ENCODE measurements at places on chromosomes 7 and 10.

GRCh38 chr7:38744746-38745145 is 113.6 kb upstream of the AMPH start:
- no peak for DNase-seq

DNA sequence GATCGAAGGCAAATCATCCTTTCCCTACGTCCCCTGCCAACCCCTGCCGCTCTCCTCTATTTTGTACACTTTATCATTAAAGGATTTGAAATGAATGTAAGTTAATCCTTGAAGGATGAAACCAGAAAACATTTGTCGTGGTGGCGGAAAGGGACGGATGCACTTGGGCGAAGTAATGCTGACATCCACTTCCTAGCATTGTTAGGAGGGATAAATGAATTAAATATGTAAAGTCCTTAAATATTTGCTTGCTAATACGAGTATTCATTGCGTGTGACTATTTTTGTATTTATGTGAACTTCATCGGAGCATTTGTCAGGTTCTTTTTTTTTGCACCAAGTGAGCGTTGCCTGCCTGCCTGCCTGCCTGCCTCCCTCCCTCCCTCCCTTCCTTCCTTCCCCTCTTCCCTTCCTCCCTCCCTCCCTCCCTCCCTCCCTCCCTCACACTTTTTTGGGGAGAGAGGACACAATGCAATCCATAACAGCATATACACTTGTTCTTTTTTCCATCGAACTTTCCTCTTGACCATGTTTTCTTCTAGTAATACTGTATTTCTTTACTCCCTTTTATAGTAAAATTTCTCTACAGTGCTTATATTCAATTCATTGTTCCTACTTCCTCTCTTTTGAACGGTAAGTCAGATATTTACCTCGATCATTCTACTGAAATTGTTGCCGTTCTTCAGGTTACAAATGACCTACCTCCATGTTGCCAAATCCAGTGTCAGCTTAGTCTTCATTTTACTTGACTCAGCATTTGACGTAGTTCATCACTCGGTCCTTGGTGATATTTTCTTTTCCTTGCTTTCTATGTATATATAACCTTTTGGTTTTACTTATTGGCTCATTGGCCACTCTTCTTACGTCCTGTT is 831 bp downstream of the CCDC7 start:
- no peak for DNase-seq

- DNase-seq, result no peak
Observed at GRCh38 chr7:40822861-40823260, 688.1 kb downstream of the SUGCT start.

DNA sequence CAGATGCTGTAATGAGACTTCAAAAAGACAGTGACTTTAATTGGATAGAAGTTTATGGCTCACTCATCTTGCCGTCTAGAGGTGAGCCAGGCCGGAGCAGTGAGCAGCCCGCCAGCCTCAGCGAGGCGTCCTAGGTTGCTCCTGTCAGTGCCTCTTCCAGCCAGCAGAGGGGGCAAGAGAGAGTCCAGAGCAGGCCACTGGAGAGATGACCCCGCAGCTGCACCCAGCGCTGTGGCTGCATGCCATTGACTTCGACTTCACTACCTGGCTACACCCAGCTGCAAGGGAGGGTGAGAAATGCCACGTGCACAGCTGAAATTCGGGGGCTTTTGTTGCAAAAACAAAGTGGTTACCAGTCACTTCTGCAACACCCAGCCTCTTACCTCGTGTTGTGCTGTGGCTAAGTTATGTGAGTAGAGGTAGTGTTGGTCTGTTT is 26.5 kb downstream of the NUB1 start:
- peak; percentile 87 for DNase-seq

- no peak for DNase-seq
Observed at GRCh38 chr7:19079066-19079465, 38.4 kb downstream of the TWIST1 start.

- DNase-seq, result no peak
Observed at GRCh38 chr10:129854796-129855705, 109.0 kb downstream of the EBF3 start.

DNA sequence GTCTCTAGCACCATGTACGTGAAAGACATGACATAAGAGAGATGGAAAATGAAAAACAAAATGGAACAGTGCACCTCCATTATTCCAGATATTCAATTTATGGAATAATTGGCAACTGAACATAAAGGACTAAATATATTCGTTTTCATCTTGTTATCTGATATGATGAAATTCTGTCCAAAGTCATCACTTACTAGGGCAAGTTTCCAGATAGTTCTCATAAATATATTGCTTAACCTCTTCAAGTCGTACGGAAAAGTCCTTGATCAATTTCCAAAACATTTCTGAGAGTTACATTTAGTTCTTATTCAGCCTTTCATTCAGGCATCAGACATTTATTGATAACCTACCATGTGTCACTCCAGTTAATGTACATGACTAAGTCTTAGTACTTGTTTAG is 185.2 kb downstream of the HGF start:
- DNase-seq, result no peak

- no peak for DNase-seq
Observed at GRCh38 chr10:119919826-119920225, 27.3 kb downstream of the SEC23IP start.

GRCh38 chr10:90743291-90743690 is 114.5 kb downstream of the HTR7 start:
- DNase-seq, result no peak

DNA sequence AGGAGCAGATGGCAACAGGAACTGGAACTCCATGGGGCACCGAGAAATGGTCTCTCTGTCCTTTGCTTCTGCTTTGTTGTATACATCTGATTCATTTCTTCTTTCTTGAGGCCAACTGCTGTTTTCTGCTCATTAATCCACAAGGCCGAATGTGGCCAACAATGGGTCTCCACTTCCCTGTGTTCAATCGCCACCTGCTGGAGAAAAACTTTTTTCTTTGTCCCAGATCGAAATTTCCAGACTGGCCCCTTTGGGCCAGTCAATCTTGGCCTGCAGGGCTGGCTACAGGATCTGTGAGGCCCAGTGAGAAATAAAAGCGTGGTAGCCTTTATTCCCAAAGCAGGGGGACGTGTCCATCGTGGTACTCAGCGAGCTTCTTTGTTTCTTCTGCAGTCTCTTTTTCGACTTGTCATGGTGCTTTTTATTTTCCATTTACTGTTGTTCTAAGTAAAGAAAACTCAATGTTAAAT is 58.8 kb downstream of the PARP12 start:
- peak; percentile 51 for DNase-seq

GRCh38 chr7:46494441-46494840 is 573.4 kb upstream of the IGFBP3 start:
- no peak for DNase-seq

GRCh38 chr7:138086563-138087270 is 10.5 kb downstream of the AKR1D1 start:
- no peak for DNase-seq

- no peak for DNase-seq
Observed at GRCh38 chr10:63760708-63761047, 239.5 kb downstream of the REEP3 start.

DNA sequence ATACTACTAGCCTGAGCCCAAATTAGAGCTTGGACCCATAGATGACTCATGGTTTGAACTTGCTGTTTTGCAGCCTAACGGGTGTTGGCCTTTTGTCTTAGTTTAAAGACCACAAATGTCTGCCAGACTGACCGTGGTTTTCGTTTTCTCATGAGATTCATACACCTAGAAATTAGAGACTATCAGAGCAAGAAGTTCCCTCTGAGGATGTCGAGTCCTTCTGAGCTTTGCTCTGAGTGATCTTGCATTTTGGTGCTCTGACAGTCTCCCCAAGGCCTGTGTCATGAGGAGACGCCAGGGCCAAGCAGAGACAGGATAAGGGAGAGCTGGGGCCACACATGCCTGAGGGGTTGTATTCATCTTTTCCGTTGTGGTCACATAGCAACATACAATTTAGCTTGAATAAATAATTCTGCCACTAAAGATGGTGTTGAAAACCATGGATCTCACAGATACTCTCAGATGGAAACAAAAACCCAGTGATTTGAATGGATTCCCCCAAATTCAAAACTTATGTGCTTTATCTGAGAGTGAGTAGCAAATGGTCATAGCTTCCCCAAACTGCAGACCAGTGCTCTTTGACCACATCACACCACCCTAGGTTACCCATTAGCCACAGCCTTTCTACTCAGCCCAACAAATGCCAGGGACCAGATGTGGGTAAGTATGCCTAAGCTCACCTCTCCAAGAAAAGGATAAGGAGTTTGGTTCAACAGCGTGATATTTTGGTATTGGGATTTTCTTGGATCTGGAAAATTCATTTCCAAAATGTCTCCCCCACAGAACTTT is 762.0 kb upstream of the IGFBP3 start:
- DNase-seq, result no peak

GRCh38 chr10:69628891-69629290 is 1.2 kb upstream of the FAM241B start:
- DNase-seq, result no peak

DNA sequence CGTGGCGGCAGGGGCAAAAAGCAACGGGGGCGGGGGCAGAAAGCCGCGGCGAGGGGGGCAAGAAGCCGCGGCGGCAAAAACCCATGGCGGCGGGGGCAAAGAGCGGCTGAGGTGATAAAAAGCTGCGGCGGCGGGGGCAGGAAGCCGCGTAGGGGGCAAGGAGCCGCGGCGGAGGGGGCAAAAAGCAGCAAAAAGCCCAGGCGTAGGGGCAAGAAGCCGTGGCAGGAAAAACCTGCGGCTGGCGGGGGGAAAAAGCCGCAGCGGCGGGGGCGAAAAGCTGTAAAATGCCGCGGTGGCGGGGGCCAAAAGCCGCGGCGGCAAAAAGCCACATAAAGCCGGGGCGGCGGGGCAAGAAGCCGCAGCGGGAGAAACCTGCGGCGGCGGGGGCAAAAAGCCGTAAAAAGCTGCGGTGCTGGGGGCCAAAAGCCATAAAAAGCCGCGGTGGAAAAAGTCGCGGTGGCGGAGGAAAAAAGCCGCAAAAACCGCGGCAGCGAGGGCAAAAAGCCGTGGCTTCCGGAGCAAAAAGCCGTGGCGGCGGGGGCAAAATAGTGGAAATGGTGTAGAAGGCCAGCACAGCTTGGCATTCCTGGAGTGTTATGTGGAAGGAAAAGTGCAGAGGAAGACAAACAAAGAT is 487.8 kb downstream of the ZNF33B start:
- DNase-seq, result no peak

GRCh38 chr7:130958846-130959245 is 224.8 kb upstream of the KLF14 start:
- DNase-seq, result no peak

DNA sequence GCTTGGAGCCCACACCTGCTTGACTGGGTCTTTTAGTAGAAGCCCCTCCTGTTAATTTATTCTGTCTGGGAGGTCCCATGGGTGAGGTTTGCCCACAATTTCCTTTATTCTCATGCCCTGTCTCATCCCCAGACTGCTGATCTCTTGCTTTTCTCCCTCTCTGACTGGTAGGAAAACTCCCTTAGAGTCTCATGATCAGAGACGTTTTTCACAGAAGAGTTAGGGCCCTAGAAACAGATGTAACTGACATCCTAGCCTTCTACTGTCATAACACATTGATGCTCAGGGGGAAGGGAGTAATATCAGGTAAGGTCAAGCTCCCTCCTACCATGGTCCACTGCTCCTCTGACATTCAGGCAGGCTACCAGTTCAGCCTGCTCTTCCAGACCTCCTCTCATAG is 43.7 kb upstream of the WASL start:
- DNase-seq, result no peak

DNA sequence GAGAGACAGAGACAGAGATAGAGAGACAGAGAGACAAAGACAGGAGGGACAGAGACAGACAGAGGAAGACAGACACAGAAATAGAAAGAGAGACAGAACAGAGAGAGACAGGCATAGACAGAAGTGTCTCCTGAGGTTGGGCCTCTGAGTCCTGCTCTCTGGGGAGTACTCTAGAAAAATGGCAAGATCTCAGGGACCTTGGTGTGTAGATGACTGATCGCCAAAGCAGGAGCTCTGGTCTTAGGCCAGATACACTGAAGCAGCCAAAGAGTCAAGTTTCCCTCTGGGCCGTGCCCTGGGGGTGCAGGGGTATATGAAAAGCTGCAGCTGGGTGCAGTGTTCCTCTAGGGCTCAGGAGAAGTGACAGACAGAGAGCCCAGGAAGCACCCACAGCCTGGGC is 176.6 kb upstream of the TNS3 start:
- DNase-seq, result no peak

DNA sequence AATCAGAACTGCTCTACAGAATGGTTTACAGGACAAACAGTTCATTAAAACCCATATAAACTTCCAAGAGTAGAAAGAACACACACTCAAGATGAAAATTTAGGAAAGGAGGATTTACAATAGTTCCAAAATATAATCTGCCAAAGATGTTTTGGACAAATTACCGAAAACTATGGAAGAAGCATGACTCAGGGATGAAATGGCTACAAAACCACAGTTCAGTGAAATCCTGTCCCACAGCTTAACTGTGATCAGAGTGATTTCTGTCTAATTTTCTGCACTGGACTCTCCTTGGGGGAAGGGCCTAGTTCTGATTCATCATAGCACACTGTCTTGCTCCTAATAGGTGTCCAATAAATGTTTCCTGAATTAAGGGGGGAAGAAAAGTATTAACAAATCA is 82.2 kb downstream of the HIPK2 start:
- DNase-seq, result no peak

GRCh38 chr10:62772186-62772974 is 32.1 kb upstream of the ADO start:
- DNase-seq, result no peak

DNA sequence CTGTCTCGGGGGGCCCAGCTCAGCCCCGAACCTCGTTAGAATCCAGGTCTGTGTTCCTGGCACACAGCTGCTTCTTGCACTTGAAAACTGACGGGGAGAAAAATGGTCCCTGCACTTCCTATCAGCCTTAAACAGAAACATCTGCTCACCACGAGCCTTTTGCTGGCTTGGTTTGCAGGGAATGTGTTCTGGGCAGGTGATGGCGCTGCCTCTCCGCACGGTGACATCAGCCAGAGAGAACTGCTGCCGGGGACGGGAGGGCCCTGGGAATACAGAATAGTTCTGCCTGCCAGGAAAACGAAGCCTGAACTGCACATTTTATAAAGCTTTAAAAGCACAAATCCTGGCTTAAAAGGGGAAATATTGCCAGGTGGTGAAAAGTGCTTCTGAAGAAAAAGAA is 622.5 kb downstream of the TYW1 start:
- peak; percentile 82 for DNase-seq

DNA sequence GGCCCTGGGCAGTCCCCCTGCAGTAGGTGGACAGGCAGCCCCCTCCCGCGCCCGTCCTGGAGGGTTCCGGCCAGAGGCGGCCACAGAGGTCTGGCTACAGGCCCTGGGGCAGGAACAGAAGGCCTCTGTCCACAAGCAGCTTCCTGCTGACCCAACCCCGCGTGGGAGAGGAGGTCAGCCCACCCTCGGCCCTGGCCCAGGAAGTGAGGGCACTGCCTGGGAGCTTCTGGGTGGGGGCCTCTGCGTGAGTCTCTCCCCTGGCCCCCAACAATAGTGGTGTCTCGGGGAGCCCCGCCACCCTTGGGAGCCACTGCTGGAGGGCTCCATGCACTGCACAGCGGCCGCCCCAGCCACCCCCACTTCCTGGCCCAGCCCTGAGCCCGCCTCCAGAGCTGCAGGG is 4.7 kb downstream of the MICALL2 start:
- no peak for DNase-seq

DNA sequence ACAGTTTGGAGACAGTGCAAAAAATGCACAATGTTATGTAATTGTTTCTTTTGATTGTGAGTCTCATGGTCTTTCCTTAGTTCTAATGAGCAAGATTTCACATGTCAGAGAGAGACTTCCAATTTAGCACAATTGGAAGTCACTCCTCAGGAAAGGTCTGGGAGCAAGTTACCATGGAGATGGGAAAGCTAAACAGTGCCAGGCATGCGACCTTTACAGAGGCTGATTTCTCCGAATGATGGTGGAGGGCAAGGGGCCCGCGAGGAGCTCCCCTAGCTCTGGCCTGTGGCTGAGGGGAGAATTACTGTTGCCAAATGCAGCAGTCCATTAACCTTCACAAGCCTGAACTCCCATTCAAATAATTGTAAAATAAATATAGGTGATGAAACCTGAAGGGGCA is 59.3 kb downstream of the CDCA7L start:
- no peak for DNase-seq

All from BE2C (cell line).